ENCODE measurements at places on chromosomes 16 and 17. TPM values are rescaled to one million over a fixed set of nuclear protein-coding genes. Genes with fewer than 3 reads are reported as not detected.

SNAI3 gene
- 6.1 TPM for total RNA-seq

CDH1 gene
- 127 TPM for total RNA-seq

MYO19 gene
- total RNA-seq = 38.9 TPM

DNA sequence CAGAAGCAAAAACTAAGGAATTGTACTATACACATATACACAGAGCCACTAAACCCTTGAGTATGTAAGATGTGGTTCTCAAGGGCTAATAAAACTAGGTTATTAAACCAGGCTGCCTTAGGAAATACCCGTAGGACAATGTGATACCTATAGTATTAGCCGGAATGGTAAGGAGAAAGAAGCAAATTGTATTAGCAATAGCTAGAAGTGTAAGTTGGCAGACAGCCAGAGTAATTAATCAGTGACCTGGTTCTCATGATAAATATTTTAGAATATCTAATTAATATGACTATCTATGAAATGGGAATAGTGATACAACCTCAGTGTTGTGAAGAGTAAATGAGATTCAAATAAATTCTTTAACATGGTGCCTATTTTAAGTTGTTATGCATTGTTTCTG is 18.6 kb downstream of the GDPD1 start:
- no peaks in the 10 kb centered on the region for H3K4me1 ChIP-seq
- no peaks in the 10 kb centered on the region for H3K27me3 ChIP-seq
- H3K36me3 ChIP-seq = no peaks in the 10 kb centered on the region
- H3K4me3 ChIP-seq = no peak overlapping the region
- H3K27ac ChIP-seq = no peak overlapping the region

GRCh38 chr17:39144416-39144840 is 7.0 kb downstream of the PLXDC1 start:
- no peaks in the 10 kb centered on the region for H3K36me3 ChIP-seq
- H3K4me1 ChIP-seq = no peaks in the 10 kb centered on the region
- no peak overlapping the region for H3K4me3 ChIP-seq
- H3K27ac ChIP-seq = peak overlapping the region; percentile 54
- peak; percentile 89 for DNase-seq

DNA sequence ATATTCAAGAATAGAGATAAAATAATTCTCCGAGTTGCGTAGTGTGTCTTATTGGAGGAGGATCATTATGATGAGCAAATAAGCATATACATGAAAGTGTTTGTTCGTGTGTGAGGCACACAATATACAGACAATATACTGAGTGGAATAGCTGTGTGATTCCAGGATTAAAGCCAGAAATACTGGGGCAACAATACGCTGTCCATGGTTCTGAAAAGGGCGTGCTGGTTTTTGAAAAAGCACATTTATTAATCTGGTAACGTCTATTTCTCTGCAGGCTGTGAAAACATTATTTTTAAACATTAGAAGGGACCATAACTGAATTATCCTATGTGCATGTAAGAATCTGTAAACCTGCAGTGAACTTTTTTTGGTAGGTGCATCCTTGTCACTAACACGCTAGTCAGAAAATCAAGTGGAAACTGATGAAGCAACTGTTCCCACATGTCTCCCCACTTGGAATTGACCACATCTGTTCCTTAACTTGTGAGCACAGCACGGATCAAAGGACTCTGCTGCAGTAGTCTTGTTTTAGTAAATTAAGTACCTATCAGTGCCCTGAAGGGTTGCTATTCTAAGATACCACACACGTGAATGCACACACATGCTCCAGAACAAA is 346.0 kb downstream of the GRIN2A start:
- peaks cover 3% of the 10 kb centered on the region for H3K27me3 ChIP-seq
- no peak for DNase-seq
- H3K4me1 ChIP-seq = no peaks in the 10 kb centered on the region
- no peaks in the 10 kb centered on the region for H3K36me3 ChIP-seq
- H3K27ac ChIP-seq = no peak overlapping the region
- no peak overlapping the region for H3K4me3 ChIP-seq

GRCh38 chr17:47205419-47205963 is 3.7 kb upstream of the MYL4 start:
- H3K4me3 ChIP-seq = peak overlapping the region; percentile 10
- no peaks in the 10 kb centered on the region for H3K36me3 ChIP-seq
- DNase-seq = peak; percentile 82
- peak overlapping the region; percentile 80 for H3K27ac ChIP-seq
- H3K27me3 ChIP-seq = no peaks in the 10 kb centered on the region
- H3K4me1 ChIP-seq = peaks cover 26% of the 10 kb centered on the region

DNA sequence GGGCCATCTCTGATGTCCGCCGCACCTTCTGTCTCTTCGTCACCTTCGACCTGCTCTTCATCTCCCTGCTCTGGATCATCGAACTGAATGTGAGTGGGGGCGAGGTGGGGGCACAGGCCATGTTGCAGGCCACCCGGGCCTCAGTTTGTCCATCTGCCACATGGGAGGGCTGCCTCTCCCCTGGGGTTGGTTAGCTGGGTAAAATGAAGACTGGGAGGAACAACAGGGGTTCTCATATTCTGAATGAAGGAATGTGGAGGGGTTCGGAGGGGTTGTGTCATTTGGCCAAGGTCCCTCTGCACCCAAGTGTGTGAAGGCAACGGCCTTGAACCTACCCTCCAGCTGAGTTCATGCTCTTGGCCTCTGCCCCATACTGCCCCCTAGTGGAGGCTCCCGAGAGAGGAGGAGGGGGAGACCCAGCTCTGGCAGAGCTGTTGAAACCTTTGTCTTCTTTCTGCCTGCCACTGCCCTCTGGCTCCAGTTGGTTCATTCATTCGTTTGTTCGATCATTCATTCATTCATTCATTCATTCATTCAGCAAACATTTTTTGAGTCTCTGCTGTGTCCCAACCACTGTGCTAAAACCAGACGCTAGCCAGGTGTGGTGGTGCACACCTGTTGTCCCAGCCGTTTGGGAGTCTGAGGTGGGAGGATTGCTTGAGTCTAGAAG is 11.4 kb upstream of the TCAP start:
- H3K27me3 ChIP-seq = no peaks in the 10 kb centered on the region
- DNase-seq = peak; percentile 80
- H3K27ac ChIP-seq = peak overlapping the region; percentile 34
- H3K36me3 ChIP-seq = peaks cover 44% of the 10 kb centered on the region
- peaks cover 36% of the 10 kb centered on the region for H3K4me1 ChIP-seq

GRCh38 chr17:67379251-67379630 is 2.2 kb downstream of the PITPNC1 start:
- peaks cover 21% of the 10 kb centered on the region for H3K4me1 ChIP-seq
- no peaks in the 10 kb centered on the region for H3K27me3 ChIP-seq
- H3K36me3 ChIP-seq = no peaks in the 10 kb centered on the region
- DNase-seq = no peak

DNA sequence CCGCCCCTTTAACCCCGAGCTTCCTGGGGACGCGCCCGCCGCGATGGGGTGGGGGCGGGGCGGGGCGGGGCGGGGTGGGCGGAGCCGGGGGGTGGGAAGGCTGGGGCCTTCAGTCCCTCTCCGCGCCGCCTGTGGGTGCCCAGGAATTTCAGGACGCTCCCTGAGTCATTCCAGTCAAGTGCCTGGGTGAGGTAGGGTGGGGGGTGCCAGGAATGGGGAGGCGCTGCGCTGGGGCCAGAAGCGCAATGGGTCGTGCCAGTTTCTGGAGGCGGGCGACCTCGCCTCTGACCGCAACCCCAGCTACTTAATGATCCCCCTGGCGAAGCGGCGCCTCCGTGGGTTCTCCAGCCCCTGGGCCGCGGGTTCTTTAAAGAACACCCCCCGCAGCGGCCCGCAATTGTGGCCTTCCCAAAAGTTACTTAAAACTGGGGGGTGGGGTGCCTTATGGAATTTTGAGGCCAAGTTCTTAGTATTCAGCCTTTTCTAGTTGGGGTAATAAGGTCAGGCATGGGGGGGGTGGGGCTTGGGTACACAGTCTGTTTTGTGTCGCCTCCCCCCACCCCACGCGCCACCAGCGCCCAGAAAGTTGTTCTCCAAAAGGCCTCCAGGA is 826 bp upstream of the GSE1 start:
- peak overlapping the region; percentile 97 for H3K27ac ChIP-seq
- H3K4me1 ChIP-seq = peaks cover 83% of the 10 kb centered on the region
- no peaks in the 10 kb centered on the region for H3K27me3 ChIP-seq
- peak overlapping the region; percentile 71 for H3K4me3 ChIP-seq
- no peaks in the 10 kb centered on the region for H3K36me3 ChIP-seq
- DNase-seq = peak; percentile 93

DNA sequence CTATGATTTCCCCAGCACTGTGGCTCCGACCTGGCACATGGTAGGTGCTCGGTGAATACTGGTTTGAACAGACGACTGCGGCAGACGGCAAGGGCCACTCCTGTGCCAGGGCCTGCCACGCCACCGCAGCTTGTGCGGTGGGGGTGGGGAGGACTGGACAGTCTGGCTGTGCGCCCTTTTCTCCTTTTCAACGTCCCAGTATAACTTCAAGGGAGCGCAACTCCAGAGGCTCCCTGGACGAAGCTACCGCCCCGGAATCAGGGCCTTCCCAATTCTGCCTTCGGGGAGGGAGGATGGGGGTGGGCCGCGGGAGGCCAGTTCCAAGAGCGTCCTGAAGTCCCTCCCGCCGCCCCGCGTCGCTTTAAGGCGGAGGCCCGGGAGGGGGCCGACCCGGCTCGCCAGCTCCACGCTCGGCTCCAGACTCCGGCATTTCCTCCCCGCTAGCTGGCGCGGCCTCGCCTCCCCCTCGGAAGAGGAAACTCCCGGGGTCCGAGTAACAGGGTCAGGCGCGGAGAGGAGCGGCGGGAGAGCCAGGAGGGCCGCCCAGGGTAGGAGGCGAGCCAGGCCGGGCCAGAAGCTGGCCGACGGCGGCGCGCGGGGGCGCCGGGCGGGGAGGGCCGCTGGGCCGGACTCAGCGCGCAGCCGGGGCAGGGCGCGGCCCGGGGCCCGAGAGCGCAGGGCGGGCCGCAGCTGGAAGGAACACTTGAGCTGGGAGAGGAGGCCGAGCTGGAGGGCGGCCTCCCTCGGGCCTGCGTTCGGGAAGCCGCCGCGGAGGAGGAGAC is at the start of gene ITPRIPL2:
TSS of gene ITPRIPL2 (plus strand) at position 388 of the 782 bp plus-strand sequence. CDS start 498 bp downstream, outside the sequence.
- no peaks in the 10 kb centered on the region for H3K27me3 ChIP-seq
- H3K4me3 ChIP-seq = peak within 1 kb of the TSS; percentile 93
- peaks cover 36% of the 10 kb centered on the region for H3K36me3 ChIP-seq
- DNase-seq = peak; percentile 94
- peak within 1 kb of the TSS; percentile 98 for H3K27ac ChIP-seq

GRCh38 chr17:6297960-6298359 is 137.0 kb downstream of the AIPL1 start:
- no peak overlapping the region for H3K4me3 ChIP-seq
- H3K36me3 ChIP-seq = no peaks in the 10 kb centered on the region
- no peak for DNase-seq
- H3K4me1 ChIP-seq = no peaks in the 10 kb centered on the region

DNA sequence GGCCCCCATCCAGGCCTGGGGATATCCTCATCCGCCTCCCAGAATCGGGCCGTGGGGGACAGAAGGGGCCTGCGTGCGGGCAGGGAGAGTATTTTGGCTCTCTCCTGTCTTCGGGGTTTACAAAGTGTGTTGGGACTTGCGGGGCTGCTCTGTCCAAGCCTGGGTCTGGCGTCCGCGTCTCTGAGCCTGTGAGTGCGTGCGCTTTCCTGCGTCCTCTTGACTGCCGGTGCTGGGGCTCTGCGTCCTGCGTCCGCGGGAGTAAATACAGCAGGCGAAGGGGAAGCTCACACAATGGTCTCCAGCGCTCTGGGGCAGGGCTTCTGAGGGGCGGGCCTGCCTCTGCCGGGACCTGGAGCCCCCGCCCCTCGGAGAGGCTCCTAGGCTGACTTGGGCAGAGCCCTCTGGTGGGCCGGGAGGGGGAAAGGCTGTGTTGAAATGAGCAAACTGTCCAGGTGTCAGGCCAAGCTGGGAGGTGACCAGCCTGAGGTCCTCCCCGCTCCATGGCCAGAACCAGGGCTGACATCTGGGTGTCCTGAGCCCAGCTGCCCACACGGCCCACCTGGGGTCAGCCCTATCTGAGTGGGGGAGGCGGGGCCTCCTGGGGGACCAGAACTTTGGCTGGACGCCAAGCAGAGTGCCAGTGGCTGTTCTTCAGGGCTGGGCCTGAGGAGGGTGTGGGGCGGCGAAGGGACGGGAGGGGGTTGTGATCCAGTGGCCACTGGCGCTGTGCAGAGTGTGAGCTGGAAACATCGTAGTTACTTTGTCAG is 233.6 kb downstream of the SEC14L1 start:
- H3K27ac ChIP-seq = peak overlapping the region; percentile 83
- peaks cover 84% of the 10 kb centered on the region for H3K4me1 ChIP-seq
- no peaks in the 10 kb centered on the region for H3K36me3 ChIP-seq
- peak overlapping the region; percentile 78 for H3K4me3 ChIP-seq
- peak; percentile 88 for DNase-seq
- no peaks in the 10 kb centered on the region for H3K27me3 ChIP-seq

DNA sequence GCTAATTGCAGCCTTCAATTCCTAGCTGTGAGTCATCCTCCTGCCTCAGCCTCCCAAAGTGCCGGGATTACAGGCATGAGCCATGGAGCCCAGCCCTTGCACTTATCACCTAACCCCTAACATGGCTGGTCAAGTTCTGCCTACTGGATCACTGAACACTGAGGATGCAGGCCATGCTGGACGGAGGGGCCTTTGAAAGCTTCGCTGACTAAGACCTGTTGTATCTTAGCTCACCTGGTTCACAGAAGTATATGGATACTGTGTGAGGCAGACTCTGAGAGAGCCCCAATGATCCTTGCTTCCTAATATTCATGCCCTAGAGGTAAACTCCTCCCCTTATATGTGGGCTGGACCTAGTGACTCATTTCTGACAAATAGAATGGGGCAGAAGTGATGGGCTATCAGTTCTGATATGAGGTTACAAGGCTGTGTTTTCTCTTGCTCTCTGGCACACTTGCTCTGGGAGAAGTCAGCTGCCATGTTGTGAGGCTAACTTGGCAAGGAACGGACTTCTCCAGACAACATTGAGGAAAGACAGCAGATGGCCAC is 11.7 kb upstream of the TMIGD1 start:
- peak overlapping the region; percentile 66 for H3K27ac ChIP-seq
- no peaks in the 10 kb centered on the region for H3K36me3 ChIP-seq
- peaks cover 44% of the 10 kb centered on the region for H3K4me1 ChIP-seq
- no peak overlapping the region for H3K4me3 ChIP-seq

DNA sequence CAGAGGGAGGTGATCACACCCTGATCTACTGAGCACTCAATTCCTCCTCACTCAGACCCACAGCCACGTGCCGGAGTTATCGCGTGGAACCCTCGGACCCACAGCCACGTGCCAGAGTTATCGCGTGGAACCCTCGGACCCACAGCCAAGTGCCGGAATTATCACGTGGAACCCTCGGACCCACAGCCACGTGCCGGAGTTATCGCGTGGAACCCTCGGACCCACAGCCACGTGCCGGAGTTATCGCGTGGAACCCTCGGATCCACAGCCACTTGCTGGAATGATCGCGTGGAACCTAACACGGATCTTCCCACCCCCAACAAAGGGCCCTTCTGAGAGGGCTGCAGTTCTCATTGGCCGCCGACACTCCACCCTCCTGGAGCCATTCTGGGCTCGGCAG is 97.7 kb downstream of the PGS1 start:
- no peak overlapping the region for H3K27ac ChIP-seq
- no peaks in the 10 kb centered on the region for H3K36me3 ChIP-seq
- H3K27me3 ChIP-seq = peaks cover 6% of the 10 kb centered on the region
- DNase-seq = no peak
- no peaks in the 10 kb centered on the region for H3K4me1 ChIP-seq
- H3K4me3 ChIP-seq = no peak overlapping the region
